NCI-H524 (cell line): ENCODE measurements at places on chromosomes 16 and 17.

GRCh38 chr16:7382521-7382920 is 49.9 kb downstream of the RBFOX1 start:
- no peak for DNase-seq

DNA sequence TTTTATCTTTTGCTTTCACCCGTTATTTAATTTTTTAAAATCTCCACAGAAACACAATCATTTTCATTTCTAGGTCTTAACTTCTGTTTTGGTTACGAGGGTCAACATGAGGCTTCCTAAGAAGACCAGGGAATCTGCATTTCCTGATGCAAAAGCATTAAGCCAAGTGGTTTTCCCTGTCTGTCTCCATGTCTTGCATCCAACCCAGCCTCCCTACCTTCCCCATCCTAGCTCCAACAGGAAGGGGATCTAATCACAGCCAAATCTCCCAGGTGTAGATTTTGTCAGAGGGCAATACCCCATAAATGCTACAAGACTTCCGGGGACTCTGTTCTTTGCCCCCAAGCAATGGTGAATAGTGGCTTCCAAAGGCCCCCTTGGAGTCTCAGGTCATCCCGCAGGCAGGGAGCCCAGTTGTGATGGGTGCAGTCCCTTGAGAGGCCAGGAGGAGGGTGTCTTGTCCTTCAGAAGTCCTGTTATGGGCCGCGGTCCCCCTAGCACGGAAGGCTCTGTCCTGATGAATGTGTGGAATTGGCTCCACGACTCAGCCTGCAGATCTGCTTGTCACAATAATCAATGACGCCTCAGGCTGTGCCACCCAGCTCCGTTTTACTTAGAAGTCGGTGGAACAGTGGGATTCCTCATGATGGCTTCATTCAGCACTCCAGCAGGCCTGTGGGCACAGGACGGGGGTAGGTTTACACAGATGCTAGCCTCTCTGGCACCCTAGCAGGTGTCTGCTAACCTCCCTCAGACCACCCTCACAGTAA is 141.1 kb downstream of the RGS9 start:
- DNase-seq, result peak; percentile 77

DNA sequence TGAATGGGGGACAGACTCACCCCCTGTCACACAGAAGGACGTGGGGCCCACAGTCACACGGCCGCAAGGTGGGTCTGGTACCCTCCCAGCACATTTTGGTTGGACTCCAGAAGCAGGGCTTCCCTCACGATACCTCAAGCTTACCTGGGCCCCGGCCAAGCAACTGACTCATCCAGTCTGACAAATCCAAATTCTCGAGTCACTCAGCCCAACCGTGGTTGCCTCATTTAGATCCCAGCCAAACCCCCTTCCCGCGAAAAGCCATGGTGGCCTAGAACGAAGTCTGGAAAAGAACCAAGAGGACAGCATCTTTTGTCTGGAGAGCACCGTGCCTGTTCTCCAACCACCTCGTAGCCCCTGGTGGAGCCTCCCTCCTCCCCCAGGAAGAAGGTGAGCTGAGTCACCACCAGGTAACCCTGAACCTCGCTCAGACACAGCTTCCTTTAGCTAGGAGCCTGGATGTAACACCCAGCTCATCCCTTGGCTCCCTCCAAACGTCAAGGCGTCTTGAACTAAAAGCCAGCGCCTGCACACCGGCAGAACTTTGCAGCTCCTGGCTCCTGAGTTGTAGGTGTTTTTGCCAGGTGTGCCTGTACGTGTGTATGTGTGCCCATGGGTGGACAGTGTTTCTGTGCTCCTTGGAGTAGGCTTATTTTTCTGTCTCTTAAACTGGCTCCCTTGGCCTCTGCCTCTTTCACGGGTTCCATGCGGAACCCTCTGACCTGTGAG is 78.9 kb downstream of the CMIP start:
- no peak for DNase-seq

GRCh38 chr16:4435337-4436067 is 9.8 kb downstream of the DNAJA3 start:
- no peak for DNase-seq

DNA sequence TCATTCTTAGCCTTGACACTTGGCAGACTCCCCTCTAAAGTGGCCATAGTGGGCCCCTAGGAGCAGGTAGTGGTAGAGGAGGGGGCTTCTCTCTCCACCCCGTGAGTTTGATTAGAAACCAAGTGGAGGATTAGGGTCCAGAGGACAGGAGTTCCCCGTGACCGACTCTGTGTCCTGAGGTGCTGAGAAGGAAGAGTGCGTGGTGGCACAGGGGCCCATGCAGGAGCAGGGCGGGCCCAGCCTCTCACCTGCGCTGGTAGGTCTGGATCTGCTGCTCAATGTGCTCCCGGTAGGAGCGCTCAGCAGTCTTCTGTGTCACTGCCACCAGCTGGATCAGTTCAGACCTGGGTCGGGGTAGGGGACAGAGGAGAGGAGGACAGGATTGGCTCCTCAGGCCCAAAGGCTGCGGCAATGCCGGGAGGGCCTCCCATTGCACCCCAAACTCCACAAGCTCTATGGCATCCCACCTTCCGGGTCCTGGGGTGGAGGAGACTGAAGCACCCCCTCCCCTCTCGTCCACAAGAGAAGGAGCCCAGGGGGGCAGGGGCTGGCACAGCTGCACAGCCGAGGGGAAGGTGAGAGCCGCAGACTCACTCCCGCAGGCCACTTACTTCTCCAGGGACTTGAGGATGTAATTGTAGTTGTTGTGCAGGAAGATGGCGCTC is 6.2 kb downstream of the ZACN start:
- no peak for DNase-seq

- peak; percentile 96 for DNase-seq
Observed at GRCh38 chr17:74682471-74683190, 30.1 kb downstream of the CD300LF start.
